ENCODE measurements at places on chromosomes 6 and 20.

DNA sequence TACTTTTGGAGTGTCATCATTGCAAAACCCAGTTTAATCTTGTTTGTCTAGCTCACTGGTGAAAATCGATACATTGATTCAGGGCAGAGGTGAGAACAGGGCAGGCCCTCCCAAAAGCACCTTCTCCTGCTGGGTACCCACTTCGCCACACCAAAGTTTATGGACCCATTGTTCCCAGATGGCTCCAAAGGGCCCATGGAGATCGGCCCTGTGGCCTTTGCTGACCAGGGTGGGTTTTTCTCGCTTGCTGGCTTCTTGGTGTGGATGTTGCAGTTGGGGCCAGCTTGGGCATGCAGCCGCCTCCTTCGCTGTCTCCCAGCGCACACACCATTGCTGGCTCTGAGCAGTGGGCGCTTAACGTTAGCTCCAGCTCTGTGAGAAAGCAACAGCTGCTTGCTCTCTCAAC, 178.1 kb upstream of the PDE10A start:
- DNase-seq = no peak

- no peak for DNase-seq
Measured at GRCh38 chr6:79614326-79615305, 16.5 kb upstream of the SH3BGRL2 start.

GRCh38 chr20:59414936-59415623, 114.7 kb downstream of the EDN3 start:
- DNase-seq = no peak

GRCh38 chr6:27679964-27680694, 207.2 kb upstream of the ZNF184 start:
- DNase-seq = no peak

GRCh38 chr20:5974531-5974930, 24.1 kb downstream of the MCM8 start:
- no peak for DNase-seq

GRCh38 chr6:17059022-17059421, 42.8 kb upstream of the STMND1 start:
- DNase-seq = no peak

DNA sequence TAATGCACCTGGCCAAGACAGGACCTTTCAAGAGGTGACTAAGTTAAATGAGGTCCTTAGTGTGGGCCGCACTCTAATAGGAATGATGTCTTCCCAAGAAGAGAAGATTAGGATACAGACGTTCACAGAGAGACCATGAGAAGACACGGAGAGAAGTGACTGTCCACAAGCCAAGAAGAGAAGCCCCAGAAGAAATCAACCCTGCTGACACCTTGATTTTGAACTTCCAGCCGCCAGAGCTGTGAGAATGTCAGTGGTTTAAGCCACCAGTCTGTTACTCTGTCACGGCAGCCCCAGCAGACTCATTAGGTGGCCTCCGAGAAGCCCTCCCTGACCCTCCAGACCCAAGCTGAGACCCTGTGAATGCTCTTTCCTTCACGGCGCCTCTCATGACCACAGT, 29.5 kb downstream of the NOL4L start:
- no peak for DNase-seq

DNA sequence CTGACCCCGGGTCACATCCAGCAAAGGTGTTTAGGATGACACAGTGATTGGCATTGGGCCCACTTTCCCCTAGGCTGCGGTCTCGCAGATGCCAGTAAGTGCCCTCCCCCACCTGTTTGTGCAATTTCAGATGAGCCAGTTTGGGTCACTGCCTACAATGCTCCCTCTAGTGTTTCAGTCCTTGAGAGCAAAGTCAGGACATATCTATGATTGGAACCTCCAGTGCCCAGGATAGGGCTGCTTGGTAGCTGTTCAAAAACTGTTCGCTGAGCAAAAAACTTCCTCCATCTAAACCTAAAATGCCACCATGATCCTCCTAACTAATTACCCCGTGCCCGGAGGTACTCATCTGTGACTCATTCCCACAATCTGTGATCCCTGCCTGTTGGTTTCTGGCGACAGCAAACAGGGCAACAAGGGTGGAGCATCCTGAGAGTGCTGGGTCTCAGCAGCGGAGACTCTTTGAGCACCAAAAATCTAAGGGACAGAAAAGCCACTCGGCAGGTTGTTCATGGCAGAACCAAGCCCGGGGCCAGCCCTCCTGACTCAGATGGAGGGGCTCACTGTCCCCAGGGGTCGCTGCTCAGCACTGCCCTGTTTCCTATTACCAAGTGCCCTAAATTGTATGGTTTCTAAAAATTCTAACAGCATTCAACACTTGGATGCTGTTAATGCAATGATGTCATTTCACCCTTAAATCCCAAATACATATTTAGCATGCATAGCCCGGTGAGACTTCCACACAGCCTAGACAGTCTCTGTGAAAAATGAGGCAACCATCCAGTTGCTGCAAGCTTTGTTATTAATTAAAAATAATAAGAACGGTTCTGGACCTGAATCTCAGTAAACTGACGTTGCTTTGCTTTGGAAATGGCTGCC, 5.0 kb downstream of the VSX1 start:
- DNase-seq = no peak

GRCh38 chr6:3610206-3610605, 141.3 kb downstream of the PXDC1 start:
- DNase-seq = no peak

DNA sequence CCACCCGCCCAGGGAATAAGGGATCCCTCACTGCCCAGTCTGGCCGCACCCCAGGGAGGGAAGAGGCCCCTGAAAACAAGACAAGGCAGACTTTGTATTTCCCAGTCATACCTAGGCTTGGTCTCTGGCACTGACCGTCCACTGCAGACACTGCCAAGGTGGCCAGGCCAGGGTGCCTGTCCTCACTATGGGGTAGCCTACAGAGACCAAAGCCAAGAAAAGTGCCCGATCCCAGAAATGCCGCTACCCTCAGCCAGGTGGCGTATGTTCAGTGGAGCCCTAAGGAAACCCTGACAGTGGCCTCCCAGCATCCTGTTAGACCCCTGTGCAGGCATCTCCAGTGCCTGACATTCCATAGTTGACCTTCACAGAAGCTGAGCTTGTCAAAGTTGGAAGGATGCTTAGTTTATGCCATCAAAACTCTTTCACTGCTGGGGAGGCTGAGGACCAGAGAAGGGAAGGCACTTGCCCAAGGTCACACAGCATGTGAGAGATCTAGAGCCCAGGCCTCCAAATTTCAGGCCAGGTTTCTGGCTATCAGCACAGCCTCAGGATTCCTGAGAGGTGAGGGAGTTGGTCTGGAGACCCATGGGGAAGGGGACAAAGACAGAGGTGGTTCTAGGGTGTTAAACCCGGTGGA, 2.5 kb downstream of the SCRT2 start:
- DNase-seq = no peak
